Stimulated activated naive B cell treated with anti-CD40 and anti-IgM and Interleukin-4, amounts not matched to agents 10 μg/mL and 1 μg/mL and 100 μg/mL, for 72 hours (primary cell): ENCODE measurements at places on chromosomes 11 and 22.
A peak's percentile ranks its signal among the peaks of the same experiment; 100 is the strongest.

- DNase-seq = no peak
Measured at GRCh38 chr22:25148149-25148691, 51.4 kb upstream of the CRYBB3 start.

GRCh38 chr22:36017651-36018091 lies 11.0 kb downstream of the RBFOX2 start:
- peak; percentile 7 for DNase-seq

DNA sequence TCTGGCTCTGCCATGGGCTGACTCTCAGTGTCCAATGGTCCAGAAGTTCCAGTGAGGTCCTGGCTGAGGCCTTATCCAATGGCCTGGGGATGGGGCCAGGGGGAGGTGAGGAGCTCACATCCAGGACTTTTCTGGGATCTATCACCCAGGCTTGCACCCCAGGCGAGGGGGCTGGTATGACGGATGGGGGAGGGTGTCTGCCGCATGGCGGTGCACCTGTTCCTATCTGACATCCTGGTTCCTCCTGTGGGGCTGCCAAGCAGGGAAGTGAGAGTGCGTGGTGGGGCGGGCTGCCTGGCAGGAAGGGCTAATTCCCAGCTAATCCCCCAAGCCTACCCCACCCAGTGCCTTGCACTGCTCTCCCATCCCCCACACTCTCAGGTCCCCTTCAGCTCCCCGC lies 102.1 kb downstream of the NECTIN1 start:
- DNase-seq = no peak

DNA sequence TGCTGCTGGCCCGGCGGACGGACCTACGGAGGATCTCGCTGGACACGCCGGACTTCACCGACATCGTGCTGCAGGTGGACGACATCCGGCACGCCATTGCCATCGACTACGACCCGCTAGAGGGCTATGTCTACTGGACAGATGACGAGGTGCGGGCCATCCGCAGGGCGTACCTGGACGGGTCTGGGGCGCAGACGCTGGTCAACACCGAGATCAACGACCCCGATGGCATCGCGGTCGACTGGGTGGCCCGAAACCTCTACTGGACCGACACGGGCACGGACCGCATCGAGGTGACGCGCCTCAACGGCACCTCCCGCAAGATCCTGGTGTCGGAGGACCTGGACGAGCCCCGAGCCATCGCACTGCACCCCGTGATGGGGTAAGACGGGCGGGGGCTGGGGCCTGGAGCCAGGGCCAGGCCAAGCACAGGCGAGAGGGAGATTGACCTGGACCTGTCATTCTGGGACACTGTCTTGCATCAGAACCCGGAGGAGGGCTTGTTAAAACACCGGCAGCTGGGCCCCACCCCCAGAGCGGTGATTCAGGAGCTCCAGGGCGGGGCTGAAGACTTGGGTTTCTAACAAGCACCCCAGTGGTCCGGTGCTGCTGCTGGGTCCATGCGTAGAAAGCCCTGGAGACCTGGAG lies 74.1 kb downstream of the LRP5 start:
- no peak for DNase-seq

DNA sequence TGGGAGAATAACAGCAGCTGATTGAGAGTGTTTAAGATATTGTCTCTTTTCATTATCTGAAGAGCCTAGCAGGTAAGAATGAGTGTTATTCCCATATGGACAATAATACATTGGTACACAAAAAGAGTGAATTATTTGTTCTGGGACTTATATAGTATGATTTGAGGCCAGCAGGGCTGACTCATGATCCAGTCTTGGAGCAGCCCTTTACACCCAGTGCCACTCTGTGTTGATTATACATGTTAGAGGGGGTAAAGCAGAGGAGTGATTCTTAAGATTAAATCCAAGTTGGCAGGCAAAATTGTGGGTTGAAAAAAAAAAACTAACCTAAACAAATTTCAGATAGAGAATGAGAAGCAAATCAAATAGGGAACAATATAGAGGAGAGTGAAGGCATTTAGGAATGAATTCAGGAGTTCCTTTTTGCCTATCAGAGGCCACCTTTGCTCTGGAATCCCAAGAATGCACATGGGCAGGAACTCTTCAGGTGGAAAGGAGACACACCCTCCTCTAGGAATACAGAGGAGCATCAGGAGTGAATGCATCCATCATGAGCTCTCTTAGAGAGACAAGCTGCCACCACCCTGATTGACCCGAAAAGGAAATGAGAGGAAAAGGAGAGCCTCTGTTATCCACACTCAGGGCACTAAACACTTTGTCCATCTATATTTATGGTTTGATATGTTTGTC lies 19.2 kb upstream of the MRGPRX1 start:
- no peak for DNase-seq

GRCh38 chr11:116046127-116046526 lies 541.9 kb upstream of the CADM1 start:
- DNase-seq = no peak
